ENCODE measurements at places on chromosomes 3 and 15.
A peak's percentile ranks its signal among the peaks of the same experiment; 100 is the strongest.

GRCh38 chr3:161766331-161766730 lies 269.7 kb downstream of the OTOL1 start:
- no peak for DNase-seq

DNA sequence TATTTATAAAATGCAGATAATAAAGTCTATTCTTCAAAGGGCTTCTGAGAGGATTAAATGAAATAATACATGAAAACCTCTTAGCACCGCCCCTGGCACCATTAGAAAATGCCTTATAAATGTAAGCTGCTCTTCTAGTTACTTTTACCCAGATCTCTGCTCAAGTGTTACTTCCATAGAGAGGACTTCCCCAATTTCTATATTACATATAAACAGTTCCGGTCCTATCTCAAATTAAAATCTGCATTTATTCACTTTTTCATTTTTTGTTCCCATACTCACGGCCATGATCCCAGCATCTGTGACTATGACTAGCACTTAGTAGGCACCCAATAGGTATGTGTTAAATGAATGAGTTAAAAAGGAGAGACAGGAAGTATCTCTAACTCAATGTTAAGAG lies 890.9 kb upstream of the CFAP20DC start:
- no peak for DNase-seq

DNA sequence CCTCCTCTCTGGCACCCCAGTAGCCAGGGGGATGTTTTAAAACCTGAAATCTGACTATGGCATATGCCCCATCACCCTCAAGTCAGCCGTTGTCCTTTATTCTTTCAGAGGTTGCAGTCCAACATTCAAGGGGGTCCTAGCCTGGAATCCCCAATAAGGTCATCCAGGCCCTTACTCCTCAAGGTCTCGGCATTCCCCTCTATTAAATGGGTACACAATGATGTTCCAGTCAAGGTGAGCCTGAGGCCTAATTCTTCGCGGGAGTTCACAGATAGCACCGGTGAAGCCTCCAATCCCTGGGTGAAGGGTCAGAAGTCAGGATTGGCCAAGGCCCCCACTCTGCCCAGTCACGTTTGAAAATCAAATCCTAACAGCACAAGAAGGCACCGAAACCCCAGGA lies 8.1 kb upstream of the SEMA3F start:
- no peak for DNase-seq

GRCh38 chr3:128177865-128178264 lies 24.6 kb downstream of the EEFSEC start:
- DNase-seq, result no peak

GRCh38 chr15:83561661-83562060 lies 92.3 kb upstream of the ADAMTSL3 start:
- no peak for DNase-seq

GRCh38 chr3:10936686-10937085 lies 55.9 kb upstream of the SLC6A1 start:
- no peak for DNase-seq

GRCh38 chr3:177811112-177811511 lies 613.8 kb upstream of the TBL1XR1 start:
- peak; percentile 12 for DNase-seq

DNA sequence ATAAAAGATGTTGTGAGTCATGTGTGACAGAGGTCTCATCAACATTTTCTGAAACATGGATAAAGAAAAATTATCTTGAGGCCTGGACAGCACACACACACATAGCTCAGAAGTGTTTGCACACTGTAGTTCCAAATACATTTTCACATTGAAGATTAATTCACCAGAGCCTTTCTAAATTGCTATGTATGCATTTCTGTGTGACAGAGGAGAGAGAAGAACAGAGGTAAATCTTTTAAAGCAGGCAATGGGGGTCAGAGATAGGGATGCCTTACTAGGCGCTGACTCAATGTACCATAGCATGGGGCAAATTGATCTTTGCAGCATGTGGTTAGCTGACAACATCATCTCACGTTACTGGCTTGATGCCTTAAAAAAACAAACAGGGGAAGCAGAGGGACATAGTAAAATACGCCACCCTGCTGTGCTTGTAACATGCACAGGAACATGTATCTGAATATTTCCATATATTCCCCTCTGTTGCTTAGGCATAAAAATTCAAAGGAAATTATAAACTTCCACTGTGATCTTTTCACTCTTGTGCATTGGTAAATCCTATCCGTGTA lies 7.7 kb downstream of the POU1F1 start:
- no peak for DNase-seq

- no peak for DNase-seq
These were observed 43.9 kb upstream of the POLG start for GRCh38 chr15:89378296-89379151.

DNA sequence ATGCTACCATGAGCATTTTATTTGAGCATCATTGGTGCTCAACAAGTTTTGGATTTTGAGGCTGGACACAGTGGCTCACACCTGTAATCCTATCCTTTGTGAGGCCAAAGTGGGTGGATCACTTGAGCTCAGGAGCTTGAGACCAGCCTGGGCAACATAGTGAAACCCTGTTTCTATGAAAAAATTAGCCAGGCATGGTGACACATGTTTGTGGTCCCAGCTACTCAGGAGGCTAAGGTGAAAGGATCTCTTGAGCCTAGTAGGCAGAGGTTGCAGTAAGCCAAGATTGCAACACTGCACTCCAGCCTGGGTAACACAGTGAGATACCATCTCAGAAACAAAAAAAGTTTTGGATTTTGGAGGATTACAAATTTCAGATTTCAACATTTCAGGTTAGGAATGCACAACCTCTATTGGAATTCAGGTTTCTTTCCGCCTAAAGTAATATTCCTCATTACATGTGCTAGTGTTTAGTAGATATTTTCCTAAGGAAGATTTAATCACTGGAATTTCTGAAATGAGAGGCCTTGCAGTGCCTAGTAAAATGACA lies 27.6 kb downstream of the CNOT10 start:
- no peak for DNase-seq

DNA sequence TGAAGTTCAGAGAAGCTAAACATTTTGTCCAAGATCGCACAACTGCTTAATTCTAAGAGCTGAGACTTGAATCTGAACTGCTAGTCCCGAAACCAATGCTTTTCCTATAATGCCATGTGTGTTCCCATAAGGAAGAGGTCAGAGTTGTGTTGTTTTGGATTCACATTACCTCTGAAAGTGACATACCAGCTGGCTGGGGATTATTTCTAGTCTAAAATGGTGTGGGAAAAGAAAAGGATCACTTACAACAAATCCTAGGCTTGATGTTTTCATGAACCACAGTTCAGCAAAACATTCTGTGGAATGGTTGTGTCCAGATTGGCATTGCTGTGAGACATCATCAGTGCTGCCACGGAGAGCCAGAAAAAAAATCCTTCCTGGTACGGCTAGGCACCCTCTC lies 35.0 kb upstream of the LRRC3B start:
- DNase-seq, result no peak

DNA sequence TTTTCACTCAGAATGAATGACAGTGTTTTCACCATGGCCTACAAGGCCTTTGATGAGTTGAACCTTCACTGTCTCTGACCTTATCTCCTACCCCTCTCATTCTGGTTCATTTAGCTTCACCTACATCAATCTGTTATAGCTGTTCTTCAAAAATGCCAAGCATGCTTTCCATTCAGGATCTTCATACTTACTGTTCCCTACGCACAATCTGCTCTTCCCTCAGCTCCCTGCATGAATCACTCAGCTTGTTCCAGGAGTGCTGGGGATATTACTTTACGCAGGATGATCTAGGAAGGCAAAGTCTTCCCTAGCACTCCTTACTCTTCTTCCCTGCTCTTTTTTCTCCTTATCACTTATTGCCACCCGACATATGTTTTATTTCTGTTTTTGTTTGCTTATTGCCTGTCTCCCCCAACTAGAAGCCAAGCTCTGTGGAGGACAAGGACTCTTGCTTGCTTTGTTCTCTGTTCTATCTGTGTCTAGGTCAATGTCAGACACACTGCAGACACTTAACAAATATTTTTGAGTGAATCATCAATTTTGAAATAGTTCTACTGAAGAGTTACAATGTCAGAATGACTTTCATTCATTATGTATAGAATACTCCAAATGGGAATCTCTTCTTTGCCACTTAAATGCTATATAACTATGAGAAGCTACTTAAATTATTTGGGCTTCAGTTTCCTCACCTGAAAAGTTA lies 238.3 kb upstream of the FEZF2 start:
- no peak for DNase-seq

GRCh38 chr3:141921316-141921715 lies 44.9 kb downstream of the ATP1B3 start:
- no peak for DNase-seq

DNA sequence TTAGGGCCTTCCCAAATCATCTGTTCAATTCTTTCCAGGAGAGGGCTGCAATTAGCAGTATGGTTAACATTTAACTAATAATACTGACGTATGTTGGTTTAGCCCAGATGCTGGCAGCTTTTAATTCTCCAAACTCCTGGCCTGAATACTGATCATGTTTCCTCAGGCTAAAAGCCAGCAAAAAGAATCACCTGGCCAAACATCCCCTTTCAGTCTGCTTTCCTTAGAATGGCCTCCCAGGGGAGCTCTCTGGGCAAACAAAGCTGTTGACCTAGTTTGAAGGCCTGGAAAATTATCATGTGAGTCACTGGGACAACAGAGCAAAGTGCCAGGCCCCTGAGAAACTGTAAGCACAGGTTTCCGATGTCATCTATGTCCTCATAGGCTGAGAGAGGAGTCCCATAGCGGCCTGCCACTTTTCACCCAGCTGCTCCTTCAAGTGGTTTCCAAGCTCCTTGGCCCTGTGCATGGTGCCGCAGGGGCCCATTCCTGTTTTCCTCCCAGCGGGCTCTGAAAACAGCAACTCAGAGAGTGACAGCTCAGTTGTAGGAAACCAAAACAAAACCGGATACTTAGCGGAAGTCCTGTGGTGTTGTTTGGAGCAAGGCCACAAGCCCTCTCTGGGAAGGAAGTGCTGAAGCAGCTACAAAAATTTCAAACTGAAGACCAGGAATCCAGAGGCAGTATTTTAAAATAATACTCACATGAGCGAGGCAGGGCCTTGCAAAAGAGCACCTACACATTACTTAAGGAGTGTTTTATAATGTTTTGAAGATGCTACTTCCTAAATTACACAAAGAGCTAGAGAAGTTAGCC lies 36.5 kb upstream of the RAB11A start:
- peak; percentile 37 for DNase-seq
